ENCODE measurements at places on chromosomes 7 and 10.

- no peak for DNase-seq
These were observed 69.6 kb upstream of the GATA3 start for GRCh38 chr10:7984896-7985295.

- no peak for DNase-seq
These were observed at the start of gene DRGX for GRCh38 chr10:49395741-49396665. TSS of gene DRGX (minus strand) at chr10:49396089. CDS start at chr10:49395440, 649 bp downstream.

- no peak for DNase-seq
These were observed 42.3 kb downstream of the CHCHD3 start for GRCh38 chr7:133039614-133040013.

- no peak for DNase-seq
These were observed 84.5 kb downstream of the FAM241B start for GRCh38 chr10:69714572-69714971.
